ENCODE measurements at places on chromosomes 5 and 9. TPM values are rescaled to one million over a fixed set of nuclear protein-coding genes. Genes with fewer than 3 reads are reported as not detected.

DNA sequence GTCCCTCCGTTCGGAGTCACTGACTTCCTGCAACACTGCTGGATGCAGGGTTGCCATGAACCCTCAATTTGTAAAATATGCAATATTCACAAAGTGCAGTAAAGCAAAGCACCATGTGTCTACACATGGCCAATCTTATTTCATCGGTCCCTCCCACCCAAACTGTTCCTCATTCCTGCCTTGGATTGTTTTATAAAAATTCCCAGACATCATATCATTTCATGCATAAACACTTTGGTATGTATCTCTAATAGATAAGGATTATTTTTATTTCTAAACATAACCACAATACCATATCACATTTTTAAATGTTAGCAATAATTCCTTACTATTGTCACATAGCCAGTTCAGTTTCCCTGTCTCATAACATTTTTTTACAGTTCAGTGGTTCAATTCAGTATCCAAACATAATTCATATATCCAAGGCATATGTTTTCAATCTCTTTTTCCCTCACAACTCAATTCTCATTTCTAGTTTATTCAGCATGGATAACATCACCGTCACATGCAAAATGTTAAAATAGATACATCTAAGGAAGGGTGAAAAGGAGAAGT lies 82.0 kb upstream of the PCAT7 start:
- DNase-seq: no peak

- no peak for DNase-seq
These were observed 98.7 kb downstream of the CCDC192 start for GRCh38 chr5:127801751-127802476.

GRCh38 chr9:123157221-123157620 lies 111.2 kb downstream of the STRBP start:
- no peak for DNase-seq

Gene LRRC70
- total RNA-seq: 2.1 TPM

DNA sequence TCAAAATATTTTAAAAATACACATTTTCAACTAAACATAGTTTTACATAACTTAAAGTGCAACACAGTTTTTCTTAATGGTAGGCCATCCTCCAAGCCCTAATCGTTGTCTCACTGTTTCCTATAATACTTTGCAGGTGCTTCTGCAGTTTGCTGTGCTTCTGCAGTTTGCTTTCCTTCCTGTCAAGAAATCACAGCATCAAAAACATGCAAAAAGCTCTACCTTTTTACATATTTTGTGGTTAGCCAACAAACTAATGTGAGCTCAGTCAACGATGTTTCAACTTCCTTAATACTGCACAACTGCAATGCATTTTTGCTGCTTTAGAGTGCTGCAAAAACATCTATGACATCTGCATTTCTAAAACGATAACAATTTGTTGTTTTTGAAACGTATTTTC lies 25.2 kb downstream of the EMB start:
- no peak for DNase-seq

Measured in activated naive CD4-positive, alpha-beta T cell treated with anti-CD3 and anti-CD28 coated beads, Interleukin-2, amount 50 U/mL, for 72 hours (primary cell).